ENCODE measurements at places on chromosomes 6 and 20.

GRCh38 chr20:50320901-50321796 lies 130.5 kb downstream of the CEBPB start:
- DNase-seq = no peak

GRCh38 chr6:135412761-135413160 lies 84.8 kb downstream of the AHI1 start:
- DNase-seq = no peak

DNA sequence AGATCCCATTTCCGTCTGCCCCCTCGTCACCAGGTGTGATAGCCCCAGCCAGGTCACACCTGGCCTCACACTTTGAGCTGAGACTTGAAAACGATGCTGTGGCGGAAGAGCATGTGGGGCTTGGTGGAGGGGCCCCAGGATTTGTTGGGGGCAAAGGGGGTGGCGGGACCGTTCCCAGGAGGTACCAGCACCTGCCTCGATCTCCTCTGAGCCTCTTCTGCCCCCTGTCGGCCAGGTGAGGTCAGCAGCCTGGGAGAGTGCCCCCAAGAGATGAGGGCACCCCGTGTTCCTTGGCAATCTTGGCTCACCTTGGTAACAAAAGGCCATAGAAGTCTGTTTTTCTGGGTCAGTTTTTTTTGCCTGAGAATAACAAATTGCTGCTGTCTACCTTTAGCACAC lies 25.4 kb downstream of the SPATA2 start:
- no peak for DNase-seq

DNA sequence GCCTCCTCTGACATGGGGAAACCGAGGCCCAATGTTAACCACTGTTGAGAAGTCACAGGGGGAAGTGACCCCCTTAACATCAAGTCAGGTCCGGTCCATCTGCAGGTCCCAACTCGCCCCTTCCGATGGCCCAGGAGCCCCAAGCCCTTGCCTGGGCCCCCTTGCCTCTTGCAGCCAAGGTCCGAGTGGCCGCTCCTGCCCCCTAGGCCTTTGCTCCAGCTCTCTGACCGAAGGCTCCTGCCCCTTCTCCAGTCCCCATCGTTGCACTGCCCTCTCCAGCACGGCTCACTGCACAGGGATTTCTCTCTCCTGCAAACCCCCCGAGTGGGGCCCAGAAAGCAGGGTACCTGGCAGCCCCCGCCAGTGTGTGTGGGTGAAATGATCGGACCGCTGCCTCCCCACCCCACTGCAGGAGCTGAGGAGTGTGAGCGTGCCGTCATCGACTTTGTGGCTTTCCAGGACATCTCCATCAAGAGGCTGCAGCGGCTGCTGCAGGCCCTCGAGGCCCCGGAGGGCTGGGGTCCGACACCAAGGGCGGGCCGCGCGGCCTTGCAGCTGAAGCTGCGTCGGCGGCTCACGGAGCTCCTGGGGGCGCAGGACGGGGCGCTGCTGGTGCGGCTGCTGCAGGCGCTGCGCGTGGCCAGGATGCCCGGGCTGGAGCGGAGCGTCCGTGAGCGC lies 1.6 kb downstream of the TNFRSF6B start:
- DNase-seq = no peak

DNA sequence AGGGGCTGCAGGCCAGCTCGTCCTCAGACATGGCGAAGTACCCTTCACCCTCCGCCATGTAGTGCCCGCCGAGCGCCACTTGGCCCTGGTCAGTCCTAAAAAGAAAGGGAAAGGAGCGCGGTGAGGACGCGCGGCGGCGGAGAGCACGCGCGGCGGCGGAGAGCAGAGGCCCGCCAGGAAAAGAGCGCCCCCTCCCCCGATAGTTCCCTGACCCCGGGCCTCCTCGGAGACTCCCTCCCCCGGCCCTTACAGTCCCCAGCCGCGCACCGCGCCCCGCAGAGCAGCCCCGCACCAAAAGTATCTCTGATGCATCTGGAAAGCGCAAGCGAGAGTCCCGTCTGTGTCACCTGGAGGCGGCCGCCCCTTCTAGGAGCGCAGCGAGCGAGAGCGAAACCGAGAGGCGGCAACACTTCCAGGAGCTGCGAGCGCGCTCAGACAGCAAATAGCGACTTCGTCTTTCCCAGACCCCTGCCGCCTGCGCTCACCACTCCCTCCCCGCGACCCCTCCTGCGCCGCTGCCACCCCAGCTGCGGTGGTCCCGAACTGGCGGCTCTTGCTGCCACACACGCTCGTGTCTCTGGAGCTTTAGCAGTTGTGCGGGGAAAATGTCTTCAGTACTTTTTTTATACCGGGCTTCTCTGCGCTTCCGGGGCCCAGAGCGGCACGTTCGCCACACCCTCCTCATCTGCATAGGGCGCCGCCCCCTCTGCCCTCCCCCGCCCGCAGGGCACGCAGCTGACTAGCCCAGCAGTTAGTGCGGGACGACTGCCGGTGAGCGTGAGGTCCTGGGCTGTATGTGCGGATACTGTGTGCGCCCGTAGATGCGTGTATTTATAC lies at the start of gene TENT5A:
TSS of gene TENT5A (minus strand) at position 598 of the 837 bp plus-strand sequence. CDS start at position 58, 540 bp downstream.
- no peak for DNase-seq

GRCh38 chr20:8335059-8335458 lies 203.0 kb downstream of the PLCB1 start:
- no peak for DNase-seq

DNA sequence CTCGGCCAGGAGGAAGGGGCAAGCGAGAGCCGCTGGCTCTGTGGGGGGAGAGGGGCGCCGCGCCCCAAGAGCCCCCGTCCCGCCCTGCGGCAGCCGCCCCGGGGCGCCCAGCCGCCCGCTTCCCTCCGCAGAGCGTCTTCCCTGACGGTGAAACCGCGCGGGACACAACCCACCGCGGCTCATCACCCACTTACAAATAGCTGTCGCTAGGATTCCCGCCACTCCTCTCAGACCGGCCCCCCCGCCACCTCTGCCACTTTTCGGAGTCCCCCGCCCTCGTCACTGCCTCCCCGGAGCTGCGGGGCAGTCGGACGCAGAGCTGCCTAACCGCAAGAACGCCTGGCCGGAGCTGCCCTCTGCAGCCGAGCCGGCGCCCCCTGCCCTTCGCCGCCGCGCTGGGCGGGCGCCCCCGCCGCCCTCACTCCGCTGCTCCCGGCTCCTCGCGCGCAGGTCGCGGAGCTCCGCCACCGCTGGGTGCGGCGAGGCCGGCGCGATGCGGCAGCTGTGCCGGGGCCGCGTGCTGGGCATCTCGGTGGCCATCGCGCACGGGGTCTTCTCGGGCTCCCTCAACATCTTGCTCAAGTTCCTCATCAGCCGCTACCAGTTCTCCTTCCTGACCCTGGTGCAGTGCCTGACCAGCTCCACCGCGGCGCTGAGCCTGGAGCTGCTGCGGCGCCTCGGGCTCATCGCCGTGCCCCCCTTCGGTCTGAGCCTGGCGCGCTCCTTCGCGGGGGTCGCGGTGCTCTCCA lies at the start of gene SLC35D3:
TSS of gene SLC35D3 (plus strand) at position 366 of the 749 bp plus-strand sequence. CDS start at position 494, 128 bp downstream.
- DNase-seq = no peak

All from OCI-LY7 (cell line).